Central memory CD8-positive, alpha-beta T cell (primary cell): ENCODE measurements at places on chromosomes 5 and 9.

DNA sequence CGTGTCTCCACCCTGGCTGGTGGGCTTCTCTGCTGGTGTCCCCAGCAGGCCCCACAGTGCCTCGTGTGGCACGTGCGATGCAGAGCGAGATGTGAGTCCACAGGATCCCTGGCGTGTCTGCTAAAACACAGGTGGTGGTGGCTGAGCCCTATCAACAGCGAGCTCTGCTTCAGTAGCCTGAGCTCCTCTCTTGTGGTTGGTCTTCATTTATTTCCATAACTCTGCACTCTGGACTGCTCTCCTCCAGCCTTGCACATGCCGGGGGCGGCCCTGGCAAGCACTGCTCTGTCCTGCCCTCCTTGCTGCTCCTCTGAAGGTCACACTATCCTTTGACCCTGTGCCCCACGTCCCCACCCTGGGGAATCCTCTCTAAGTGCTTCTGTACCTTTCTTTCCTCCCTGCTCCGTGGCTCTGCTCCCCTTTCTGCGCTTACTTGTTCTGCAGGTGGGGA, 59.2 kb downstream of the NSUN2 start:
- H3K36me3 ChIP-seq: no peaks in the 10 kb centered on the region
- no peak overlapping the region for H3K27ac ChIP-seq
- H3K27me3 ChIP-seq: peaks cover 41% of the 10 kb centered on the region

DNA sequence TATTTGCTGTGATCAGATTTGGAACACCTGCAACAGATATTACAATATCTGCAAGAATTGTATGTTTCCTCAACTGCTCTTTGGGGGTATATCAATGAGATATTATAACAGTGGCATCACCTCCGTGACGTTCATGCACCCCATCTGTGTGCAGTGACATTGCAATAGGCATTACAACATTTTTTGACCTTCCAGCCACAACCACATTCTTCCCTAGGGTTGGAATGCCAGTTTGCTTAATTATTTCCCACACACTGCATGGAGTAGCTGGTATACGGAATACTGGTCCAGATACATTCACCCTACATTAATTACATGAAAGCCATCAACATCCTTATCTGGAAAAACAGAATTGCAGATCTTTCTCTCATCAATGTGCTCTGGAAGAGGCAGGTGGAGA, 42.3 kb downstream of the FBXO4 start:
- no peaks in the 10 kb centered on the region for H3K4me1 ChIP-seq
- H3K36me3 ChIP-seq: no peaks in the 10 kb centered on the region
- DNase-seq: no peak
- H3K27me3 ChIP-seq: peaks cover 47% of the 10 kb centered on the region

GRCh38 chr5:113378081-113378480, 56.7 kb downstream of the TSSK1B start:
- no peaks in the 10 kb centered on the region for H3K27me3 ChIP-seq
- peak overlapping the region; percentile 26 for H3K27ac ChIP-seq
- no peak for DNase-seq
- peaks cover 21% of the 10 kb centered on the region for H3K4me1 ChIP-seq
- no peaks in the 10 kb centered on the region for H3K36me3 ChIP-seq

DNA sequence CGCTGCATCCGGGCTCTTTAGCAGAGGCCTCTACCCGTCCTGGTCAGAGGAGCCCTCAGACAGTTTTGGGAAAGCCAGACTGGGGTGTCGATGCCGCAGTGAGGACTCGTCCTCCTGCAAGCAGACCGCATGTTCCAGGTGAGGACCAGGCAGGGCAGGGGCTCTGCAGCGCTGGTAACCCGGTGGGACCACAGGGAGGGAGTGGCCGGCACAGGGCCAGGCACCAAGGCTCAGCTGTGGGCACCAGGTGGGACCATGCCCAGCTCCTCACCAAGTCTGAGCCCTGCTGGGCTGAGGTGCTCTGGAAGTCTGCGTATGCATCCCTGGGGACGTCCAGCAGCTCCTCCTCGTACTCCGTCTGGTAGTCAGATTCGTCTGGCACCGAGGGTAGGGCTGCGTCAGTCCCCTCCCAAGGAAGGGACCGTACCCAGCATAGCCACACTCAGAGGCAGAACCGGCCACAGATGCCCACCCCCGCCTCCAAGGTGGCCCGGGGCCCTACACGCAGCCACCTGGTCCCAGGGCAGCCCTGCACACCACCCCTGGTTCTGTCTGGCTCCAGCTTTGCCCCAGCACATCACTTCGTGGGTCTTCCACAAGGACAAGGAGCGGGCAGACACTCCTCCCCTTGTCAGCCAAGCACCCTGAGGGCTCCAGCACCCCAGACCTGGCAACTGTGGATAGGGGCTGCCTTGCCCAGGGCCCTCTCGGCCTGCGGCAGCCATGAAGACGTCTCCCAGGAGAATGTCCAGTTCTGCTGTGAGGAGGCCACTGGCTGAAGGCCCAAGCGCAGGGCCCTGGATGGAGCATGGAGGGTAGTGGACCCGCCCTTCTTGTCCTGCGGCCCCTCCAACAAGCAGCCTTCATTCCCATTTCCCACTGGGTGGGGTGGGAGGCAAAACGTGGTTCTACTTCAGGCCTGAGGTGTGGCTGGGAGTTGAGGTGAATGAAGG, 1.5 kb upstream of the NSMF start:
- peaks cover 12% of the 10 kb centered on the region for H3K4me1 ChIP-seq
- peak overlapping the region; percentile 76 for H3K4me3 ChIP-seq
- no peaks in the 10 kb centered on the region for H3K27me3 ChIP-seq
- no peak for DNase-seq
- peaks cover 5% of the 10 kb centered on the region for H3K36me3 ChIP-seq
- H3K27ac ChIP-seq: peak overlapping the region; percentile 73

- no peak for DNase-seq
- H3K27ac ChIP-seq: no peak overlapping the region
Observed at GRCh38 chr5:113039934-113040285, 63.3 kb downstream of the DCP2 start.

DNA sequence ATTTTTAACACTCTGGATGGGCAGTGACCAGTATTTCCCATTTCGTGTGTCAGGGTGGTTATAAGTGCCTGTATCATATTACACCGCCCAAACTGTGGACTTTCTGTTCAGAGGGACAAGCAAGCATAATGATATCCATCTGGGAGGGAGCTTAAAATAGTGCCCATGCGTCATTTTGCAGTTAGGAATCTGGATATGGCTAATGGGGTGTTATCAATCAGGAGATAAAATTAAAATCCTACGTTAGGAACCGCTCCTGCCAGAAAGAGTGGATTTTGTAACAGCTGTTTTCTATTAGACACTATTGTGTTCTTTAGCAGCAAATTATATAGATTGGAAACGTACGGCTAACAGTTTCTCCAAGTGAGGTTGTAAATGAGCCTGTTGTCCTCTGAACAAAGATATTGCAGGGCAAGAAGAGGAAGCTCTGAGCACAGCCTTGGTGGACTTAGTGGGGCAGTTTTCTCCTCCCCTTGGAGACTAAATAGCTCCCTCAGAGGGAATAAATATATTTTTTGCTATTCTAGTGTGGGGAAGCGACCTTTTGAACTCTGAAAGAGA, 160.4 kb downstream of the SPATA31D1 start:
- no peaks in the 10 kb centered on the region for H3K27me3 ChIP-seq
- no peak overlapping the region for H3K27ac ChIP-seq
- DNase-seq: no peak
- peaks cover 1% of the 10 kb centered on the region for H3K36me3 ChIP-seq
- H3K4me3 ChIP-seq: no peak overlapping the region

DNA sequence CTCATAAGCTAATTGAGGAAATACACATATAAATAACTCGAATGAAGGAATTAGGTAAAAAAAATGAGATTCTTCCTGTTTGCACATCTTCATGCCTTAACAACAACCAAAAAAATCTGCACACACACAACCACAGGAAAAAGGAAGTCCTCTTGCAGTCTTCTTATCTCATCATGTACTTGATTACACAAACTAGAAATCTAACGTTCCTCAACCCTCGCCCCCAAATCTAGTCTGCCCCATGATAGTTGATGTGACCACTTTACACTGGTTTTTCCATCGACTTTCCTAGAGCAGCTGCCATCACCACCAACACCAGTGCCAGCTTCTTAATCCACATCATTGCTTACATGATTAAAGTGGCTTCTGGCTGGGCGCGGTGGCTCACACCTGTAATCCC, 31.2 kb upstream of the RNU6ATAC start:
- peaks cover 2% of the 10 kb centered on the region for H3K36me3 ChIP-seq
- peaks cover 18% of the 10 kb centered on the region for H3K4me1 ChIP-seq
- DNase-seq: no peak
- H3K27ac ChIP-seq: no peak overlapping the region
- H3K27me3 ChIP-seq: no peaks in the 10 kb centered on the region

GRCh38 chr9:80163889-80164288, 592.1 kb downstream of the TLE4 start:
- no peaks in the 10 kb centered on the region for H3K36me3 ChIP-seq
- H3K27me3 ChIP-seq: no peaks in the 10 kb centered on the region

DNA sequence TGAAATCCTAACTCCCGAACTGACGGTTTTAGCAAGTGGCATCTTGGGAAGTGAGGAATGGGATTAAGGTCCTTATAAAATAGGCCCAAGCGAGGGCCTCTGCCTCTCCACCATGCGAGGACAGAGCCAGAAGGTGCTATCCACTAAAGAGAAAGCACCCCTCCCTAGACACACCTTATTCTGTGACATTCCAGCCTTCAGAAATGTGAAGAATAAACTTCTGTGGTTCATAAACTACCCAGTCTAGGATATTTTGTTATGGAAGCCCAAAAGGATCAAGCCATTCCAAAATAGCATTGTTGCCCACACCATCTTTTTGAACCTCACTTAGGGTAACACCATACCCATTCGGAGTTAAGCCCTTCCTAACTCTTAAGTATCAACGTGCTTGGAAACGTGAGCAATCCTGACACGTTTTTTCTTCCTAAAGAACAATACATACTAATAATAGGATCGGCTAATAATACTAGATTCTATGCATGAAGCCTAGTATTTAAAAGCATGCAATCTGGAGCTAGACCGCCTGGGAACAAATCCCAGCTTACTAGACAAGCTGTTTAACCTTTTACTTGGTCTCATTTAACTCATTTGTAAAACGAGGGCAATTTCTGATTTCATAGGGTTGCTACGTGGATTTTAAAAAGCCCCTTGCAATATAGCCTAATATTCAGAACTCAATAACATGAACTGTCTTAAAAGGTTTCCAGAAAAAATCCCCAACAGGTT, 1.1 kb upstream of the SMC2 start:
- peak overlapping the region; percentile 96 for H3K27ac ChIP-seq
- H3K36me3 ChIP-seq: peaks cover 6% of the 10 kb centered on the region
- H3K27me3 ChIP-seq: no peaks in the 10 kb centered on the region

DNA sequence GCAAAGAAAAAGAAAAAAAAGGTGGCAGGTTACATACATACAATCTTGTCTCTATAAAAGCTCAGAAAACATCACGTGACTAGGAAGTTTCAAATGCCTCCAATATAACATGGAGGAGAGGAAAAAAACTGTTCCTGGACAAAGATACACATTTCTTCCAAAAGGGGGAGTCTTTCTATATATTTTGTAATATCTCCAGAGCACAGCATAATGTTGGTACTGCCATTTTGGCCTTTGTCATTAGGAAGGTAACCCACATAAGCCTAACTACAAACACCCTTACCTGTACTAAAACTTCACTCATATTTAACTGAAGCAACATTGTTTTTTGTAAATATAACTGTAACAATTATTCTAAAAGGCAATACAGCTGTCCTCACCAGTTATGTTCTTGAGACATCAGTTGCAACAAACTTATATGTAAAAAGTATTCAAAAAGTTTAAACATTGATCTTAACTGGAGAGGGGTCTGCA, 1.2 kb upstream of the BTF3 start:
- H3K36me3 ChIP-seq: peaks cover 30% of the 10 kb centered on the region
- no peak overlapping the region for H3K27ac ChIP-seq
- DNase-seq: no peak
- peaks cover 35% of the 10 kb centered on the region for H3K4me1 ChIP-seq

GRCh38 chr5:111553868-111554267, 41.5 kb upstream of the STARD4 start:
- H3K4me3 ChIP-seq: no peak overlapping the region
- H3K27me3 ChIP-seq: peaks cover 41% of the 10 kb centered on the region
- H3K4me1 ChIP-seq: peaks cover 9% of the 10 kb centered on the region

- H3K36me3 ChIP-seq: no peaks in the 10 kb centered on the region
- no peak overlapping the region for H3K27ac ChIP-seq
- no peak for DNase-seq
- H3K27me3 ChIP-seq: no peaks in the 10 kb centered on the region
- no peaks in the 10 kb centered on the region for H3K4me1 ChIP-seq
Observed at GRCh38 chr9:9998491-9999287, 614.1 kb downstream of the PTPRD start.

GRCh38 chr5:59565551-59565950, 328.0 kb downstream of the PDE4D start:
- H3K27ac ChIP-seq: no peak overlapping the region
- peaks cover 3% of the 10 kb centered on the region for H3K36me3 ChIP-seq
- no peaks in the 10 kb centered on the region for H3K4me1 ChIP-seq
- H3K4me3 ChIP-seq: no peak overlapping the region

DNA sequence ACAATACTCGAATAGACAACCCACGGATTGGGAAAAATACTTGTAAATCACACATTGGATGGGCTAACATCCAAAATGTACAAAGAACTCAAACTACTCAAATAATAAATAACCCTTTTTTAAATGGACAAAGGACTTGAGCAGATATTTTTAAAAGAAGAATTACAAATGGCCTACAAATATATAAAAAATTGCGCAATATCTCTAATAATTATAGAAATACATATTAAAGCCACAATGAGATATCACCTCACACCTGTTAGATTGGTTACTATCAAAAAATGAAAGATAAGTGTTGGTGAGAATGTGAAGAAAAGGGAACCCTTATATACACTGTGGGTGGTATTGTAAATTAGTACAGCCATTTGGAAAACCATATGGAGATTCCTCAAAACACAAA, 40.8 kb upstream of the ADAMTS19 start:
- H3K4me1 ChIP-seq: no peaks in the 10 kb centered on the region
- H3K4me3 ChIP-seq: no peak overlapping the region
- DNase-seq: no peak

DNA sequence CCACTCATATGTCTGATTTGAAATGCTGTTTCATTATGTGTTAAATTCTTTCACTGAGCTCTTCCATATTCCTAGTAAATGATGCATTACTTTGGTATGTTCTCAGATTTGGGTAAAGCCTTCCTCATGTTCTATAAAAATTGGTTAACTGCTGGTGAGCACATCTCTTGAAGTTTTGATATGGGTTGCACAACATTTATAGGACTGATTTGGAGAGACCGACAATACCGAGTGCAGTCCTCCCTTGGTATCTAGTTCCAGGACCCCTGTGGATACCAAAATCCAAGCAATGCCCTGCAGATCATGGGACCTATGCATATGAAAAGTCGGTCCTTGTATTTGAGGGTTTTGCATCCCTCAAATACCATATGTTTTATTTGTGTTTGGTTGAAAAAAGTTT, 37.8 kb downstream of the WDR36 start:
- H3K4me3 ChIP-seq: no peak overlapping the region
- no peaks in the 10 kb centered on the region for H3K4me1 ChIP-seq
- H3K27me3 ChIP-seq: peaks cover 10% of the 10 kb centered on the region
- peaks cover 19% of the 10 kb centered on the region for H3K36me3 ChIP-seq
- no peak for DNase-seq
- H3K27ac ChIP-seq: no peak overlapping the region

GRCh38 chr5:154786414-154786813, 31.2 kb downstream of the LARP1 start:
- peaks cover 71% of the 10 kb centered on the region for H3K4me1 ChIP-seq
- no peak overlapping the region for H3K4me3 ChIP-seq
- H3K27ac ChIP-seq: no peak overlapping the region
- no peaks in the 10 kb centered on the region for H3K27me3 ChIP-seq

- H3K4me1 ChIP-seq: no peaks in the 10 kb centered on the region
- no peak overlapping the region for H3K27ac ChIP-seq
- no peaks in the 10 kb centered on the region for H3K36me3 ChIP-seq
- no peaks in the 10 kb centered on the region for H3K27me3 ChIP-seq
- H3K4me3 ChIP-seq: no peak overlapping the region
Observed at GRCh38 chr9:29875547-29875946, 2302.3 kb upstream of the C9orf72 start.
